ENCODE measurements at places on chromosomes 12 and 14. TPM values are rescaled to one million over a fixed set of nuclear protein-coding genes. Genes with fewer than 3 reads are reported as not detected.

DNA sequence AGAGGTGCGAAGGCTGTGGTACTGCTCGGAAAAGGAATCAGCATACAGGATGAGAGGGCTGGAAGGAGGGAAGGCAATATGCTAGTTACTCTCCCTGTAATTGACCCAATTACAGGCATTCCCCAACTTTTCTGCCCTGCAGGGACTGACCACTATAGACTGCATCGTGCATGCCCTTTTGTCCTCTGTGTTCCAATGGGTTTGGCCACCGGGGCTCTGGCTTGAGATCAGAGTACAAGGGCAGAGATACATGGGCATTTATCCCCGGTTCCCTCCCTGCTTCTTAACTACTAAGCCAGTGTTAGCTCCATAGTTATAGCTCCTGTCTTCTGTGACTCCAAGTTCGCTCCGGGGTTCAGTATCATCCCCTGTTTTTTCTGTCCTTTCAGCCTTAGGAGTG is 59.7 kb downstream of the GTF2A1 start:
- no peak for DNase-seq

- DNase-seq = peak; percentile 11
Observed at GRCh38 chr14:92534932-92535643, 21.5 kb downstream of the RIN3 start.

GRCh38 chr14:20706657-20707355 is 18.2 kb downstream of the ANG start:
- DNase-seq = no peak

DNA sequence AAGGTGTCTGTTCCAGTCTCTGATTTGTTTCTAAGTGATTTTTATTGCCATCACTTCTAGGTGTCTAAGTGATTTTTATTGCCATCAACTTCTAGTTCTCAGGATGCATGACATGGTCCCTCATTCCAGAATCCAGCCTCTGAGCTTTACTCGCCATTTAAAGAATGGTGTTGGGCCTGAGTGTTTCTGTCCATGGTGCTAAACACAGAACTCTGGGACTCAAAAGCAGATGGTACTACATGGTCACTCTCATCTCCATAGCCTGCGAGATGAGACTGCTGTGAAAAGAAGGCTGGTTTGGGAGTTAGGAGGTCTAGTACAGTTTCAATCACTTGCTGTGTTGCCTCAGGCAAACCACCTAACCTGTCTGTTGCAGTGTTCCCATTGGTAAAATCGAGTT is 276.6 kb downstream of the NRXN3 start:
- no peak for DNase-seq

GRCh38 chr14:44803239-44803905 is 158.4 kb downstream of the KLHL28 start:
- DNase-seq = peak; percentile 55

Gene GALC
- 29.3 TPM for polyA plus RNA-seq

DNA sequence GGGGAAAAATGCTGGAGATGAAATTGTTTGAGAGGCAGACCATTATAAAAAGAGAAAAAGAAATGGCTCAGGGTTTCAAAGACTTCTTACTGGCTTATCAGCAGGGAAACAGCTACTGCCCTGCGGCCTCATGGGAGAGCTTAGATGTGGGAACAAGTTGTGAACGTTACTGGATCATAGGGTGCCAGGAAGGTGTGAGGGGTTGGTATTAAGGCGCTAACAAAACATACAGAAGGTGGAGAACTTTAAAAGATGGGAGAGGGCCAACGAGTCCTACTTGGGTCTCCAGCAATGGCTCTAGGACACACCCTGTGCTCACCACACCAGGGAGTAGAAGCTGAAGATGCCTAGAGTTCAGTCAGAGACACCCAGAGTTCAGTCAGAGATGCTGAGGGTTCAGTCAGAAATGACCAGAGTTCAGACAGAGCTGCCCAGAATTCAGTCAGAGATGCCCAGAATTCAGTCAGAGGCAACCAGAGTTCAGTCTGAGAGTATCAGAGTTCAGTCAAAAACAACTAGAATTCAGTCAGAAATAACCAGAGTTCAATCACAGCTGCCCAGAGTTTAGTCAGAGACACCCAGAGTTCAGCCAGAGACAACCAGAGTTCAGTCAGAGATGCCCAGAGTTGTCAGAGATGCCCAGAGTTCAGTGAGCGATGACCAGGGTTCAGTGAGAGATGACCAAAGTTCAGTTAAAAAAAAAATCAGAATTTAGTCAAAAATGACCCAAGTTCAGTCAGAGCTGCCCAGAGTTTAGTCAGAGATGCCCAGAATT is 1103.6 kb downstream of the BCL11B start:
- DNase-seq = no peak

- no peak for DNase-seq
Observed at GRCh38 chr14:65972891-65973290, 513.3 kb upstream of the CCDC196 start.

Gene CCND2
- 51.8 TPM for polyA plus RNA-seq

Gene GLI1
- polyA plus RNA-seq = 36.4 TPM

Gene TAS2R7
- not detected for polyA plus RNA-seq

DNA sequence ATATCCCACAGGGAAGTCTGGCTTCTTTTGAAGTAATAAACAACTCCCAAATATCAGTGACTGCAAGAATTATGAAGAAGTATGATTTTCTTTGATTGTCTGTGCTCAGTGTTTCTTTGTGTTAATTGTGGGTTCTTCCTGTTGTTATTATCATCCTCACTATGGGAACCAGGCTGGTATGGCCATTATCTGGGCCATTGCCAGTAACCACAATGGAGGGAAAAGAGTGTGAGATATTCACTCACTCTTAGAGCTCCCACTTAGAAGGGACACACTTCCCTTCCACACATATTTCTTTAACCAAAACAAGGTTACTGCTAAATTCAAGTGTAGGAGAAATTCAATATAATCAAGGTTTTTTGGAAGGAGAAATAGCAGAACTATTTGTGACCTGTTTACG is 503.7 kb downstream of the SLC6A15 start:
- DNase-seq = no peak

- DNase-seq = no peak
Observed at GRCh38 chr14:97704316-97704885, 907.2 kb downstream of the VRK1 start.

Gene BDKRB2
- 1.4 TPM for polyA plus RNA-seq

DNA sequence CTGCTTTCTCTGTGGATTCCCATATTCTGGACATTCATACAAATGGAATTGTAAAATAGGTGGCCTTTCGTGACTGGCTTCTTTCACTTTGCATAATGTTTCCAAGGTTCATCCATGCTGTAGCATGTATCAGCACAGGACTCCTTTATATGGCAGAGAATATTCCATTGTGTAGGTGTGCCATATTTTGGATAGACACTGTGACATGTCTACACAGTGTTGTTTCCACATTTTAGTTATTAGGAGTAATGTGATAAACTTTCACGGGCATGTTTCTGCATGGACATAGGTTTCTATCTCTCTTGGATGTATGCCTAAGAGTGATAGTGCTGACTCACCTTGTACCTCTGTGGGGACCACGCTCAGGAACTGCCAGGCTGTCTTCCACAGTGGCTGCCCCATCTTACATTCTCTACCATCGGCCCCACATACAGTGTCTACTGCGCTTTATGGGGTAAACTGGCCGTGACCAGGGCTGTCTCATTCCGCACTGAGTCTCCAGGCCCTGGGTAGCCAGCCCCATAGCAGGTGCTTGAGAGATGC is 7.1 kb upstream of the KRT84 start:
- DNase-seq = no peak

Gene ZNF891
- 6.8 TPM for polyA plus RNA-seq

GRCh38 chr12:96347130-96347699 is 53.0 kb downstream of the CDK17 start:
- DNase-seq = no peak

Gene NFYB
- 93.6 TPM for polyA plus RNA-seq

- DNase-seq = peak; percentile 60
Observed at GRCh38 chr12:113232840-113233585, 11.7 kb downstream of the TPCN1 start.

GRCh38 chr14:86999036-86999435 is 993.9 kb downstream of the GALC start:
- DNase-seq = no peak

DNA sequence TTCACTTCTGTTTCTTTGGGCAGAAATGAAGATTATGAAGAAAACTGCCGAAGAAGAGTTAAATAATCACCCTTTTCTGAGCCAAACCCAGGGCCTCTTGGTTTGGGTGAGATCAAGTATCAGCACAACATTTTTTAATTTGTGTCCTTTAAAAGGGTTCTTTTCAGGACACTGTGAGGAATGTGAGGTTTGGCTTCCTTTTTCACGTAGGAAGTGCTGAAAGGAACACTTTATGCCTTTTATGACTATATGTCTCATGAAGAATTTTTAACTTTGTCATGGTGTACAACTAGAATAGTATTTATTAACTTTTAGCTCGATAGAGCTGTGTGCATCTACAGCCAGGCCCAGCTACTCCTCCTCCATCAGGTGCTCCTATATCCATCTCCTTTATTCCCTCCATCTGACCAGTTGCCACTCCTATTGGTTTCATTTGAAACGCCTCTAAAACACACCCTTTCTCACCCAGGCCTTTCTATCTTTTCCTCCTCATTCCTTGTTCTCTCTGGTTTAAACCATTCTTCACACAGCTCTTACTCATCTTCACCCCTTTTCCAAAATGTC is 103.6 kb upstream of the LRIG3 start:
- DNase-seq = no peak

DNA sequence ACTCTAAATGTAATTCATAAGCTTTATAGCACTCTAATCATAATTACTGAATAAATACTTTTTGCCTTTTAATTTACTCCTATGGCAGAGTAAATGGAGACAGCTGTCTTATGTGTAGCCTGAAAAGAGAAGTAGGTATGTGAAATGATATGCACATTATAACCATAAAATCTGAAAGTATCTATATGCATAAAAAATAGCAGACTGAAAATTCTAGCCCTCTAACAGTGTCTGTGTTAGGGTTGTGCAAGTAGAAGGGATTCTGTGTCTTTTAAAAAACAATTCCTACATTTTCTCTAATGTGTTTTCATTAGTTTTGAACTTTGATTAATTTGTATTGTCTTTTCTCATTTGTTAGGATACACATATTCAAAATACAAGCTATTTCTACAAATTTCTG is 94.9 kb downstream of the TXNDC16 start:
- no peak for DNase-seq

Gene IL22
- not detected for polyA plus RNA-seq

Gene SIX1
- polyA plus RNA-seq = 2.4 TPM

Gene SALL2
- polyA plus RNA-seq = 41.3 TPM

- no peak for DNase-seq
Observed at GRCh38 chr14:34211732-34212131, 250.3 kb downstream of the SPTSSA start.

- DNase-seq = no peak
Observed at GRCh38 chr14:73465823-73466532, 7.6 kb upstream of the NUMB start.

Gene EPYC
- polyA plus RNA-seq = not detected

Gene AICDA
- polyA plus RNA-seq = 0.04 TPM

GRCh38 chr12:11824736-11825135 is 175.3 kb downstream of the ETV6 start:
- no peak for DNase-seq

Gene PDE3A
- 7.9 TPM for polyA plus RNA-seq

Gene EIF2S3B
- polyA plus RNA-seq = 1.8 TPM

- no peak for DNase-seq
Observed at GRCh38 chr12:107552263-107552662, 133.3 kb upstream of the PWP1 start.

GRCh38 chr14:53062856-53063255 is 90.3 kb downstream of the DDHD1 start:
- peak; percentile 21 for DNase-seq

- DNase-seq = no peak
Observed at GRCh38 chr14:61598980-61599379, 96.3 kb upstream of the HIF1A start.

DNA sequence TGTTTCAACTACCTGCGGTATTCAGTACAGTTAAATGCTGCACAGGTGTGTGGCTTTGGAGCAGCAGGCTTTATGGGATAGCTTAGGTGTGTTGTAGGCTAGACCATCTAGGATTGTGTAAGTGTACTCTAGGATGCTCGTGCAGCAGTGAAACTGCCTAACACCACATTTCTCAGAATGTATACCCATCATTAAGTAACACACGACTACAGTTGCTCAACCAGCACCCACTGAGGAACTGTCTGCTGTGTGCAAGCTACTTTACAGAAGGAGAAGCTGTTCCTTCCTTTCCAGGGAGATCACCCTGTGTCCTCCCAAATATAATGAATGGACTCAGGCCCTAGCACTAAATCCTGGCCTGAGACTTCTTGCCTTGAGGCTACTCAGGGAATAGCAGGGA is 94.8 kb downstream of the SLC24A4 start:
- no peak for DNase-seq

Data from left lung (tissue), 14 donors.